ENCODE measurements at places on chromosomes 4 and X.

GRCh38 chr4:140095694-140096482 lies 58.1 kb downstream of the MAML3 start:
- peak; percentile 82 for DNase-seq

DNA sequence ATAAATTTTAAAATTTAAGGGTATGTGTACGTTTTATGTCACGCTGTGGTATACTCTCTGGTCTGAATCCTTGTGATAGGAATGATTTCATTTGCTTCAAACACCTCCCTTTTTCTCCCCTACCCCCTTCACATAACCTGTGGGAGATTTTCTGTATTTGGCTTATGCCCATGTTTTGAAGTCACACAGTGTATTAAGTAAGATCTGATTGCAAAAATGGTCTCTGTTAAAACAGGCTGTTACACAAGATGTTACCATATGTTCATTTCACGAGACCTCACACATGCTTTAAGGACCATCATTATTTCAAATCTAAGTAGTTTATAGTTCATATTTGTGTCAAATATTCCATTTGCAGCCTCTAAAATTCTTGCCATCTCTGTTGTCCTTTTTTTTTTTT lies 63.5 kb downstream of the TMEM131L start:
- DNase-seq, result no peak

DNA sequence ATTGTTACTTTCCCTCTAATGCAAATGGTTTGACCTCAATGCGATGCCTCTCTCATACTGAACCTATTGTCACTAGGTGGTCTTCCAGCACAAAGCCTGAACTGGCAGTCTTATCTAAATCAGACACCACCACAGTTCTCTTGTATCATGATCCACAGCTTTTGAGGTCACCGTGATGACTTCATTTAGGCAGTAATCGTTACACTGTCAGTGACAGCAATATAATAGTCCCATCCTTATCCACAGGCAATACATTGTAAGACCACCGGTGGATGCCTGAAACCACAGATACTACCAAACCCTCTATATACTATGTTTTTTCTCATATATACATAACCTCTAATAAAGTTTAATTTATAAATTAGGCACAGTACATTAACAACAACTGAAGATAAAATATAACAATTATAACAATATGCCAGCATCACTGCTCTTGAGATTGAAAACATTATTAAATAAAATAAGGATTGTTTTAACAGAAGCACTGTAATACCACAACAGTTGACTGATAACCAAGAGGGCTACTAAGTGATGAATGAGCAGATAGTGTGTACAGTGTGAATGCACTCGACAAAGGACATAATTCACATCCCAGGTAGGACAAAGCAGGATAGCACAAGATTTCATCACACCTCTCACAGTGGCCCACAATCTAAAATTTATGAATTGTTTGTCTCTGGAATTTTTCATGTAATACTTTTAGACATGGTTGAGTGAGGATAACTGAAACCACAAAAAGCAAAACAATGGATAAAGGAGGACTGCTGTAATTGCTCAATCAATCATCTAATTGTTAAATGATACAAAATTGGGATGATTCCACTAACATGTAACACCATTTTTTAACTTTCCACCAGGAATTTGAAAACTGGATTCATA lies 419.4 kb downstream of the CENPC start:
- no peak for DNase-seq

DNA sequence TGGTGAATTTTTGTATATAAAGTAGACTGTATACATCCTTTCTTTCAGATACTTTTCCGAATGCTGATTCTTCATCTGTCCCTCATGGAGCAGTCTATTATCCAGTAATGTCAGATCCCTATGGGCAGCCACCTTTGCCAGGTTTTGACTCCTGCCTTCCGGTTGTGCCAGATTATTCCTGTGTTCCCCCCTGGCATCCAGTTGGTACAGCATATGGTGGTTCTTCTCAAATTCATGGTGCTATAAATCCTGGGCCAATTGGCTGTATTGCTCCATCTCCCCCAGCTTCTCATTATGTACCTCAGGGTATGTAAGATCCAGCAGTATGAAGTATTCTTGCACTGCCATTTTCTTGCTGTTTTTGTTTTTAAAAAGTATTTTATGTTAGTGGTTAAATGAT lies 78.7 kb downstream of the ALG13 start:
- DNase-seq, result no peak

DNA sequence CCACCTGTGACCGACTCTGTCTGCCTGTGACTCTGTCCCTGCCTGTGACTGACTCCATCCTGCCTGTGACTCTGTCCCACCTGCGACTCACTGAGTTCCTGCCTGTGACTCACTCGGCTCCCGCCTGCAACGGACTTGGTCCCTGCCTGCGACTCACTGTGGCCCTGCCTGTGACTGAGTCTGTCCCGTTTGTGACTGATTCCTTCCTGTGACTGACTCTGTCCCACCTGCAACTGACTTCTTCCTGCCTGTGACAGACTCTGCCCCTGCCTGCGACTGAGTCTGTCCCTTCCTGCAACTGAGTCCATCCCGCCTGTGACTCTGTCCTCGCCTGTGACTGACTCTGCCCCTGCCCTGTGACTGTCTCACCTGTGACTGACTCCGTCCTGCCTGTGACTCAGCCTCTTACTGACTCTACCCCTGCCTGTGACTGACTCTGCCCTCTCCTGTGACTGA lies 9.6 kb upstream of the UVSSA start:
- DNase-seq, result no peak

- no peak for DNase-seq
Measured at GRCh38 chrX:130826249-130826648, 76.8 kb downstream of the ENOX2 start.

GRCh38 chrX:131068945-131069719 lies 11.0 kb downstream of the ARHGAP36 start:
- DNase-seq, result no peak

DNA sequence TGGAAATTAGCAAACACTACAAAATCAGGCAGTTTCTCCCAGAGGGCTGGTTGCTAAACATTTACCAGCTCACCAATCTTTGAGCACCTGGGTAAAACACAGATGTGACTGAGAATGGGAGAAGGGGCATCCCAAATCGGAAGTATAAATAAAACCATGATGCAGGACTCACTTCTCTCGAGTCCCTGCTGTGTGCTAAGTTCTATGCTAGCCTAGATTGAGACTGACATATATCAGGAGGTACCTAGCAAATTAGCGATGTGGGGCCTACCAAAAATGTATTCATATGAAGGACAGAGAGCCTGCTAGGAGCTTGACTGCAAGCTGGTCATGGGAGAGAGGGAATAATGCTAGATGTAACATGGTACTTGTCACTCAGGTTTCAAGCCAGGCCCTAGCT lies 171.9 kb upstream of the PGRMC2 start:
- no peak for DNase-seq

DNA sequence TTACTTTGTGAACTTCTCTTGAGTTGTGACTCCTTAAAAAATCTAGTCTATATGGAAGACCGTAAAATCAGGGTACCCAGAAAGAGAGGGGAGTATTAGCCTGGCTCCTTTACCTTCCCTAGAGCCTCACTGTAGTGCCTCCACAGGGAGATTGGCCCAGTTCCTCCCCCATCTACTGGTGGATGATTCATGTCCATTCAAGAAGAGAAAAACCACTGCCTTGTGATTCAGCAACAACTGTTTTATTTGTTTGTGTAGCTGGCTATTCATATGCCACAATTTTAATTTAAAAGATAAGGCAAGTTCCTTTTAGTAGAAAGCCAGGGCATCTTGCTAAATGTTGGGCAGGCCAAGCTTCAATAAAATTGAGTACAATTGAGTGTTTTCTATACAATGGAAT lies 221.8 kb upstream of the KCNIP4 start:
- DNase-seq, result no peak

DNA sequence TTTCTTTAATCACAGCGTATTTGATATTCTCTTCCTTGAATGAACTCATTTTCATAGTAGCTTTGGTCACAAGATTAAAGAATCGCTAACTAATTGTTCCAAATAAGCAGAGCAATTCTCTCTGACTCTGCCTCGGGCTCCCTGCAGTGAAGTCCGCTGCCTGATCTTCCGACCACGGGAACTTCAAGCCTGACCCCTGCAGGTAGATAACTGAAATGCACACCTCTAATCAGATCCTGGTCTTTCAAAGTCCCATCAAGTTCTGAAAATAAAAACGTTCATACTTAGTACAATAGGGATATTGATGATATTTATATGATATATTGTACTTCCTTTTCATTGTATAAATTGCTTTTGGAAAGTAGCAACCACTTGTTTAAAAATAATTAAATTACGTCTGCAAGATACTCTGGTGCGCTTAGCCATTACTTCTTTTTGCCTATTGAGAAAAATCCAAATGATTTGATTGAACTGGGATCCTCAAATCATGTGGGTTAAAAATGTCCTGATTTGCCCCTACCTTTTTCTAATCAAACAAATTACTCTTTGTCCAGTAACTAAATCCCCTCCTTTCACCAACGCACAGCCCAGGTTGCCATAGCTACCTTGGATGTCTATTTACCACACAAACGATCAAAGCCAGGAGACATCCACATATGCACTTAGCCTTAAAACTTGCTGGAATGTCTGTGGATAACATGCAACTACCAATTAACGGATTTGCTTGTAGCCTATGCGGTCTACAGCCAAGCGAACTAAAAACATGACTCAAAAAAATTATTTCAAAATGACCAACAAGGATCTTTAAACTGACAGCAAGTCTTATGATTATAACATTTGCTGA lies 4.2 kb downstream of the MID1 start:
- DNase-seq, result no peak

GRCh38 chrX:133474574-133474973 lies 59.3 kb upstream of the GPC4 start:
- no peak for DNase-seq

GRCh38 chrX:69021141-69021960 lies 143.9 kb downstream of the PJA1 start:
- DNase-seq, result no peak

DNA sequence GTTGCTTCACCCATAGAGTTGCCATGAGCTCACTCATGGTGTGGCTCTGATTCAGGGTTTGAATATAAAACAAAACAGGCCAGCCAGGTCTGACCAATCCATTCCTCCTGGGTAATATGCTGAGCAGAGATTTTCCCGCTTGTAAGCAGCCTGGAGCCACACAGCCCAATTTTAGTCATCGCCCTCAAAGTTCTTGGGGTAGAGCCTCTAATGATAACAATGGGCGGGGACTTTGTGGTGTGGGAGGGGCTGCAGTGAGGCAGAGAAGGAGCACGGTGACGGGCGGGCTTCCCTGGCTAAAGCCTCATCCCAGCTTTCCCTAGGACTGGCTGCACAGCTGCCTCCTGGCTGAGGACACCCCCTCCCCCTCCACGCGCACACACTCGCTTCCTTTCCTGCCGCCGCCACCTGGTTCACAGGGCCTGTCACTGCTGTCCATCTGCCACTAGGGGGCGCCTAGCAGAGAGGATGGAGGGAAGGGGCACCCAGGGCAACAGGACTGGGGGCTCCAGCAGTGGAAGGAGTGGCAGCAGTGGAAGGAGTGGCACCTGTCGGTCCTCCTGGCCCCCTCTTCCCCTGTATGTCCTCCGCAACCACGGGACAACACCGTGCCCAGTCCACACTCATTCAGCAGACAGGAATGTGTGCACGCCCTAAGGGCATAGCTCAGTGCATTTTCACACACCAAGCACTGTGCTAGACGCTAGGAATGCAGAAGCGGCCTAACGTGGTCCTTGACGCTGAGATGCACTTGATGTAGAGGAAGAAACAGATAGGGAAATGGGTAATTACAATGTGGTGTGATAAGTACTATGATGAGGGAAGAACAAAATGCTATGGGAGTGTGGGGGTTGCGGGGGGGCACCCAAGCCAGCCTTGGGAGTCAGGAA lies 26.8 kb downstream of the PRPS1 start:
- DNase-seq, result no peak

- DNase-seq, result no peak
Measured at GRCh38 chr4:168421671-168422070, 58.6 kb downstream of the DDX60L start.

- DNase-seq, result no peak
Measured at GRCh38 chr4:25862411-25863346, at the start of gene SEL1L3. TSS of gene SEL1L3 (minus strand) at chr4:25862988. CDS start at chr4:25862836, 152 bp downstream.

DNA sequence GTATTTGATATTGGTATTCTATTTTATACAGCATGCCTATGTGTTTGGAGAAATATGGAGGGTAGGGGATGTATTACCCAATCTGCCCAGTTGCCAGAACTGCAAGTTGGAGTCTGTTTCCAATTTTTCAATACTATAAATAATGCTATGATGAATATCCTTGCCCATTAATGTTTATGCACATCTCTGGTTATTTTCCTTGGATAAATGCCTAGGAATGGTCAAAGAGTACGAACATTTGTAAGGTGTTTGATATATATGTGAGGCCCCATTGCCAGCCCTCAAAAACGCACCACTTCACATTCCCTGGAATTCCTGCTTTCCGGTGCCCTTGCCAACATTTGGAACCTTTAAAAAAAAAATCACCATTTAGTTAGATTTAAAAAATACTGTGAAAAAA lies 34.3 kb downstream of the CLDN34 start:
- DNase-seq, result peak; percentile 64

DNA sequence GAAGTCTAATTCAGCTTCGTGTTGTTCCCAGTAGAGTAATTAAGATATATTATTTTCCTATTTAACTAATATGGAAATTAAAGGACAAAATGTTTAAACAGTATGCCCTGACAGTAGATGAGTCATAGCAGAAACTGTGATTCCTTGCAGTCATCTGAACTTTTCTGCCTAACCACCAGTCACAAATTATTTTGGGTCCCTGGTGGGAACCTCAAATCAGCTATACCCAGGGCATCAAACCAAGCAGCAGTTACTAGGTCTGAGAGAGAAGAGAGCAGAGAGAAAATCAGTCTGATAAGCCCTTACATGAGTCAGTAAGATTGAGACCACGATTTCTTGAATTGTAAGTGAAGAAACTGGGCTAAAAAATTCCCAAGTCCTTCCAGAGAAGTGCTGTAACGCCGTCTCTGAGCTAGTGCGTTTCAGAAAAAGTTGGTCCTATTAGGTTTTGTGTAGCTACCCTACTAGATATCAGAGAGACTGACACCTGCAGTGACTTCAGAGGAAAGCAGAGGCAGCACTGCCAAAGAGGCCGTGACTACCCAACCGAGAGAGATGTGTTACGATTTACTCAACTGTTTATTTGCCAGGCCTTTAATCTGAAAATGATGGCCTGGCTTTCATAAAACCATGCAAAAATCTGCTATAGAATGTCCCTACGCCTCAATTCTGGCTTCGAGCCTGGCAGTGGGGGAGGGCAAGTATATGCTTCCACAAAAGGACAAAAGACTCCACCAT lies 21.7 kb upstream of the GPM6A start:
- DNase-seq, result no peak

GRCh38 chrX:110315551-110315950 lies 2.3 kb downstream of the AMMECR1 start:
- no peak for DNase-seq

DNA sequence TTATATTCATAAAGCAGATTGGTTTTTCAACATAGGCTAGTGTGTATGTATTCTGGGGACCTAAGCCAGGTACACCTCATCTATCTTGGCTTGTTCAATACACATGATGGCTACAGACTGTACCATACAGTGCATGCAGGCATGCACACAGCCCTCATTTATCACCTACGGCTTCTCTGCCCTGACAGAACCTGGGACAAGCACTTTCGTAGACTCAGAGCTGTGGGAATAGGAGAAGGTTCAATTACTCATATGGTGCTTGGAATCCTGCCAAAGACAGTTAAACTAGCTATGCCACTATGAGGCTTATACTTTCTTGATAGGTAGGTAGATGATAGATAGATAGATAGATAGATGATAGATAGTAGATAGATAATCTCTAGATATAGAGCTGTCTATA lies 457.2 kb downstream of the GALNTL6 start:
- DNase-seq, result no peak

- DNase-seq, result no peak
Measured at GRCh38 chr4:100414016-100414790, 103.6 kb downstream of the EMCN start.

Measured in fibroblast of skin of left quadriceps (primary cell).